ENCODE measurements at places on chromosomes 4 and X.

- DNase-seq = no peak
Observed at GRCh38 chr4:27270435-27270834, 409.8 kb downstream of the STIM2 start.

GRCh38 chr4:74018771-74019170 lies 19.7 kb downstream of the CXCL3 start:
- no peak for DNase-seq

DNA sequence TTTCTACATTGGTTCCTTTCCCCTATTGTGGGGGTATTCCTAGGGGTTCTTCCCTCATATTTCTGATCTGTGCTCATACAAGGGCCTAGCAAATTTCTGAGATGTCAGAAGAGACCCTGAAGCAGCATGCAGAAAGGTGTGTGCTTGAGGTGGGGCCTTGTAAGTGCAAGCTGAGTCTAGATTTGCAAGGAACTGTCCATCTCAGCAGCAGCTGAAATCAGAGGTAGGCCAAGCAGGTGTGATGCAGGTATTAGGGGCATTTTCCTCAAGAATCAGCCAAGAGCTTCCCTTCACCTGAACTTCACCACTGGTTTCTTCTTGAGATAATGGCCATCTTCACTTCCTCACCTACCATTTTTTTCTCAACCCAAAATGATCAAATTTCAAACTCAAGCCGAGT lies 45.1 kb downstream of the ASB9 start:
- no peak for DNase-seq

DNA sequence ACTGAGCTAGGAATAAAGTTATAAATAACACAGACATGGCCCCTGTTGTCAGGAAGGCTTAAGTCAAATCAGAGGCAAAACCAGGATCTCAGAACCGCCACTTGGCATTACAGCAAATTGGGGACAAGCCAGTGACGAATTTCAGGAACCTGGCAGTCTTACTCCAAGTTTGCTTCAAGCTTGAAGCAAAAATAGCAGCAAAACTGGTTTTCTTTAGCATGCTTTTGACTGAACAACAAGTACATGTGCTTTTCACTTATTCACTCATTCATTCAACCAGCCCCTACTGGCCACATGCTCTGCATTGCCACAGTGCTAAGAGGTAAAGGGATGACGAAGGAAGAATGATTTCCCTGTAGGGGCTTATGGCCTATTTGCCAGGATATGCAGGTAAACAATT lies 253.9 kb upstream of the PPARGC1A start:
- no peak for DNase-seq

- no peak for DNase-seq
Observed at GRCh38 chrX:71253253-71254091, 468 bp downstream of the ZMYM3 start.
